Stimulated activated CD8-positive, alpha-beta memory T cell treated with anti-CD3 and anti-CD28 coated beads, Interleukin-15, amount 100 ng/mL, for 24 hours (primary cell): ENCODE measurements at places on chromosomes 7 and 10.

DNA sequence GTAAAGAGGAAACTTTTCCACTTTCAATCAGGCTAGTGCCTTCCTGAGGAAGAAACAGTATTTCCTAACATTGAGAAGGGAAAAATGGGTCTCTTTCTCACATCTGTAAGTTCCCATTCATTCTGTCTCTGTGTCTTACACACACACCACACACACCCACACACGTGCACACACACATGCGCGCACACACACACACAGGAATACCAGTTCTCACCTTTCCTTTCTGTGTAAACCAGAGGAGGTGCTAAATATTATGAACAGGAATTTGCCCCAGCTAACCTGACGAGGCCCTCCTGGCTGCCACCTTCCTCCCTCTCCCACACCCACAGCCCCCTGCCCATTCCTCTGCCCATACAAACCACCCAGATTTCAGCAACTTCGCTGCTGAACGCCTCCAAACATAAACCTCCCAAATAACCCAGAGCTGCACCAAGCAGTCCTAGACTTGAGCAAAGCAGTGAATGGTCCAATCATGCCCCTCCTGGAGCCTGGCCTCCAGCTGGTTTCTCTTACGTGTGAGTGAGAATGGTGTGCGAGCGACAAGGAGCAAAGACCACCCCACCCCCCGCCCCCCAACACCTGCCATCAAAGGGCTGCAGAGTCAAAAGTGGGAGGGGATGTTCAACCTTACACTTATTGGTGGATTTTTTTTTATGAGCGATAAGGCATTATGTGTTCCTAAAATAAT, 190.5 kb downstream of the HECW1 start:
- no peak for DNase-seq

DNA sequence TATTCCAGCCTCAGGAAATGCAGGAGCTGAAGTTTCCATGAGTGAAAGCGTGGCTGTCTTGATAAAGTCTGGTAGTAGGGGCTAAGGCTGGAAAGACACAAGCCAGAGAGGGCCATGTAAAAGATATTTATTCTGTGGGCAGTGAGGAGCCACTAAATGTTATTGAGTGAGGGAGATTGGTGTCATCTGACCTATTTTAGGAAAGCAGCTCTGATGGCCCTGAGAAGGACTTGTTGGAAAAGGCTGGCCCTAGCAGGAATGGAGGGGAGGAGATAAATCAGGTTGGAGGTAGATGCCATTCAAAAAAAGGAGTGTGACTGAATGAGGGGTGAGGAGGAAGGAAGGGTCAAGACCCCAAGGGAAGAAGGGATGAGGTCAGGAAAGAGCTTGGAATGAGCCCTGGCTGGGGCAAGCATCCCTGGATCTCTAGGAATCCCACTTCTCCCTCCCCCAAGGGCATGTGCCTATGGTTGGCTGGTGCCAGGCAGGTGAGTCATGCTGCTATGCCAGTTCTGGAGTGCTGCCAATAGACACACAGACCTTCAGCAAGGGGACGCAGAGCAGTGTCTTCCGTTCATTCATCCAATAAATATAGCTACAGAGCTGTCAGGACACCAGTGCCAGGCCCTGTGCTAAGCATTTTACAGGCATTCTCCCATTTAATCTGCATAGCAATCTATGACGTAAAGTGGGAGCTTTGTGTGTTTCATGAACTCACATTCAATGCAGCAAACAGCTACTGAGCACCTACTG, 2.0 kb downstream of the ANKRD2 start:
- DNase-seq, result no peak

GRCh38 chr10:3811291-3811870, 26.4 kb upstream of the KLF6 start:
- DNase-seq, result no peak

DNA sequence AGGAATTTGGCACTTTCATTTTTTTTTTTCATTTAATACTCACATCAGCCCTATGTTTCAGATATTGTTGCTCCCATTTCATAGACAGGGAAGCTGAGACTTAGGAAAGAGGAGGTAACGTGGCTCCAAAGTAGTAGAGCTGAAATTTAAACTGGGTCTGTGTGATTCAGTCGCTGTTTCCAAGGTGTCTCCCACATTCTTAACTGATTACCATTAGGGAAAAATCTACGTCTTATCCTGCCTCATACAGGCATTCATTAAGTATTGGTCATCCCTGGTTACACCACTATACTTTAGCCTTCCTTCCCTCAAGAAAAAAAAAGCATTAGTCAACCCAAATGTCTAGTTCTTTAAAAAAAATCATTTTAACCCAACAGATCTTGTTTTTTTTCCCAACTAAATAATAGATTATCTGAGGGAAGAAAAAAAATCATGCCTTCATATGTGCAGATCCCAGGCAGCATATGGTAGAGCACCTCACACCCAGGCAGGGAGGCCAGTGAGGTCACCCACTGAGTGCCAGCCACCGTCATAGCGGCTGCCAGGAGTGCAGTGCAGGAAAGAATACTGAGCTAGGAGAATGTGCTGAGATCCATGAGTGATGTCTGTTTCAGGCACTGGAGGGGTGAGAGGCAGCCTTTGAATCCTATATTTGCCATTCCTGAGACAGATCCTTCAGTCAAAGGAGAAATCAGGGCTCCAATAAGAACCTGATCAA, 59.0 kb upstream of the SORCS3 start:
- no peak for DNase-seq

- DNase-seq, result no peak
Measured at GRCh38 chr7:44893710-44894234, 8.4 kb upstream of the PURB start.

DNA sequence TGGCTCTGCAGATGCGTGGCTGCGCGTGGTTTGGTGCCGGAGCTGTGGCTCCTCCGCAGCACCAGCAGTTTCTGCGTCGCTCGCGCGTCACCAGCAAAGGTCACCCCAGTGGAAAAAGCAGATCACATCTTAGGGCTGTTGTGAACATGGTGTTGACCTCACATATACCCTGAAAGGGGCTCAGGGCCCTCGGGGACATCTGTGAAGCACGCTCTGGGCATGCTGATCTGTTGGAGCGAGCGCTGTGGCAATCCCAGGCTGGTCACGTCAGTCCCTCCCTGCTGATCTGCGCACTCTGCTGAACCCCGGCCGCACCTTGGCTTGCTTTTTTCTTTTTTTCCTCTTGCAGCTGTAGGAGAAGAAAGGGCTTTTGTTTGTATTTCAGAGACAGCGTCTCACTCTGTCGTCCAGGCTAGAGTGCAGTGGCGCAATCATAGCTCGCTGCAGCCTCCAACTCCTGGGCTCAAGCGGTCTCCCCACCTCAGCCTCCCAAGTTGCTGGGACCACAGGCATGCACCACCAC, 33.3 kb upstream of the AP5Z1 start:
- no peak for DNase-seq

- DNase-seq, result no peak
Measured at GRCh38 chr7:4297165-4297917, 384.8 kb upstream of the FOXK1 start.

- DNase-seq, result no peak
Measured at GRCh38 chr10:46091080-46091827, 45.2 kb upstream of the MSMB start.

DNA sequence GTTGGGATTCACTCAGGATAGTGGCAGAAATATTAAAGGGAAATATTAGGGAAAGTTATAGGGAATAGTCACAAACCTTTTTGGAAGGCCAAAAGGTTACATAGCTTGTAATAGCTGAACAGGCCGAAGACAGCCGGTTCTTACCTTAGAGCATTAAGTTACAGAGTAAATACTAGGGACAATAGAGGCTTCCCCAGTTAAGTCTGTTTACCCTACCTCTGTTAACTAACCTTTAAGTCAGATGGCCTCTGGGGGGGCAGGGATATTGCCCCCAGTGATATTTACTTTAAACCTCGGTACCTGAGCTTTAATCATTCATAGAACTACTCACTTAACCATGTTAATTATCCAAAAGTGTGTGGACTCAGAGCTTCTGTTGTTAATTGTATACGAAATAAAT, 7.4 kb downstream of the POLR1F start:
- no peak for DNase-seq

DNA sequence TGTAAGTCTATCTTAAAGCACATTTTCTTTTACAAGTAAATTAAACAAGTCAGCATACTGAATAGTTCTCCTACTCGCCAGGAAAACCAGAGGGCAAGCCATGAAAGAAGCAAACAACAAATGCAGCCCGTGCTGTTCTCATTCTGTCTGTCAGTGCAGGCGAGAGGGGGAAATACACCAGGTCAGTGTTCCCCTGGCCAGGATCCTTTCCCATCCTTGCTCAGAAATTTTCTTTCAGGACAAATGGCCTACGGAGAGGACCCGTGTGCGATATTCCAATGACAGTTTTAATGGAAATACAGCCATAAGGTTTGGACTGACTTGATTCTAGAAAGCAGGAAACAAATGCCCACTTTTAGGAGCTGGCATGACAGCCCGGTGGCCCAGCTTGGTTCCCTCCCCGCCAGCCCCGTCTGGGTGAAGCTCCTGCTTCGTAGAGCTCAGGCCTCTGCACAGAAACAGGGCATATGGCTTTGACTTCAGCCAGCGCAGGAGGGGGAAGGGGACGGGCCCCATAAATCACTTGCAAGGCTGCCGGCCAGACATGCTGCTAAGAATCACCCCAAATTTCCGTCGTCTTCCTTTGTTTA, 67.8 kb downstream of the FRMD4A start:
- no peak for DNase-seq

GRCh38 chr7:101845974-101846373, 28.5 kb downstream of the CUX1 start:
- DNase-seq, result no peak

- no peak for DNase-seq
Measured at GRCh38 chr7:20464891-20465290, 134.2 kb downstream of the ITGB8 start.

- DNase-seq, result no peak
Measured at GRCh38 chr7:85890244-85890811, 703.5 kb upstream of the SEMA3D start.

DNA sequence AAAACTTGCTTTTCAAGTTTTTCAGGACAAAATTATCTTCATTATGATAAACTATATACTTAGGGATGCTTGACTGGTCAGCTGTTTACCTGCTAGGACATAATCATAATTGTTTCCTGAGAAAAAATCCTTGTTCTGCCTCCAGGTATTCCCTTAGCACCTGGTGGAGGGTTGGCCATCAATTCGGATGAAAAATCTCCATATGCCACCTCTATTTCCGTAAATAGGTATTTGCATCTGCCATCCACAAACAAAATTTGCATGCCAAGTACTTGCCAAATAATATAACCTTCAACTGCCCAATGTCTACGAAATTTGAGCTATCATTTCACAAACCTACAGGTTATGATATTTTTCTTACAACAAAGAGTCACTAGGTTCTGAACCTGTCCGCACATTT, 126.2 kb downstream of the RNF133 start:
- DNase-seq, result no peak

- DNase-seq, result no peak
Measured at GRCh38 chr10:4522296-4523000, 303.6 kb upstream of the AKR1E2 start.

GRCh38 chr10:99881371-99881770, 98.9 kb downstream of the ABCC2 start:
- DNase-seq, result no peak

DNA sequence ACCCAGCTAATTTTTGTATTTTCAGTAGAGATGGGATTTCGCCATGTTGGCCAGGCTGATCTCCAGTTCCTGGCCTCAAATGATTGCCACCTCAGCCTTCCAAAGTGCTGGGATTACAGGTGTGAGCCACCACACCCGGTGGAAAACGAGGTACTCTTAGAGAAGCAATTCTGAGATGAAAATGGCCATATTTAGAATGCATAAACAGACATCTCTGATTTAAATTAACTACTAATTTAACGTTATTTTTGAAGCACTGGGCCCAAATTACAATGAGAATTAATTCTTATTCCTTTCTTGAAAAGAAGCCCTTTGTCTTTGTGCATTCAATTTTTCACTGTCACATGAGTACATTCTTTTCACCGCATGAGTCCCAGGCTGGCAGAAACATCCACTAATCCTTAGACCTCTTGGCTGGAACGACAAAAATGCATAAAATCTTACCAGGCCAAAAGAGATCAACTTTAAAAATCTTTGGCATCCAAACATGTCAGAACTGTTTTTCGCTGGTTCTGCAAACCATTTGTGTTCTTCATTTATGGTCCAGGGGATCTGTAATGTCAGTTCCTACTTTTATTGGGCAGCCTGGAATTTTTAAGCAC, 60.1 kb upstream of the CAPZA2 start:
- no peak for DNase-seq

DNA sequence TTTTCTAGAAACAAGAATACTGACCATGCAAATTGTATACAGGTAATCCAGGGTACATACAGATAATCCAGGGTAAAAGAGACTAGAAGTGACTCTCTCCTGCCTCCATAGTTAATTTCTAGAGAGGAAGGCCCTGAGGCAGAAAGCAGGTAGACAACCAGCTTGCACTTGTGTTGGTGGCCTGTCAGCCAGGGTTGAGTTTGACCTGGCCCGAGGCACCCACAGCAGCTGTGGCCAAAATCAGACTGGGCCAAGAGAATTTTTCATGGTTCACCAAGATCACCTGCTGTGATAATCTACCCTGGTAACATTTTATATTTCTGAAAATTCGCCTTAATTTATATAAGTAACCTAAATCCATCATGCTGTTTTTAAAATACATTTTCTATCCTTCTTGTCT, 386.5 kb upstream of the ETV1 start:
- no peak for DNase-seq

DNA sequence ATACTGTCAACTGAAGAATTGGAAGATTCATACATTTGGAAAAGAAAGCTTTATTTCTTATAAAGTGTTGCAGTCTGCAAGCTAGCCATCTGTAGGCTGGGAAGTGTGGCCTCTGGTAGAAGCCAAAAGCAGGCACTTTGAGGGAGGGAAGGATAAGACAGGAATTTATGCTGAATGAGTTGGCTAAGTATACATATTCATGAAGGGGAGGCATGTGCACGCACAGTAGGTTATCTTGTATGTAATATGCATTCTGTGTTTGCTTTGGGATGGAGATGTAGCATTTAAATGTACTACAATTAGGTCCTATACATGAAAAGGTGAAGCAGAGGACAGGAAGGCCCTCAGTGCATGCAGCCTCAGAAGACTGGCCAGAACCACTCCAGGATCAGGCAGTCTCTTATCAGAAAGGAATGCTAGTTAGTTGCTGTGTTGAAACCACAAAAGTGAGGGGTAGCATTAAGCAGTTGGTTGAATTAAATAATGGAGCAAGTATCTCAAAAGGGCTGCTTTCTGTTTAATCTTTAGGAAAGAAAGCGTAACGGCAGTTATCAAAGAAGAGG, 40.9 kb downstream of the MYO3A start:
- DNase-seq, result no peak

GRCh38 chr7:150340024-150340749, 1.2 kb downstream of the RARRES2 start:
- no peak for DNase-seq

- DNase-seq, result no peak
Measured at GRCh38 chr7:156198277-156198676, 386.0 kb upstream of the SHH start.
